Memory B cell (primary cell): ENCODE measurements at places on chromosomes 3 and 15.

GRCh38 chr15:85331655-85332285 is 48.6 kb upstream of the AKAP13 start:
- DNase-seq = no peak

GRCh38 chr15:89847101-89847500 is 32.4 kb upstream of the ANPEP start:
- DNase-seq = no peak

GRCh38 chr3:171783086-171783485 is 27.2 kb downstream of the PLD1 start:
- no peak for DNase-seq

GRCh38 chr3:147493666-147494065 is 84.5 kb downstream of the ZIC1 start:
- DNase-seq = no peak

DNA sequence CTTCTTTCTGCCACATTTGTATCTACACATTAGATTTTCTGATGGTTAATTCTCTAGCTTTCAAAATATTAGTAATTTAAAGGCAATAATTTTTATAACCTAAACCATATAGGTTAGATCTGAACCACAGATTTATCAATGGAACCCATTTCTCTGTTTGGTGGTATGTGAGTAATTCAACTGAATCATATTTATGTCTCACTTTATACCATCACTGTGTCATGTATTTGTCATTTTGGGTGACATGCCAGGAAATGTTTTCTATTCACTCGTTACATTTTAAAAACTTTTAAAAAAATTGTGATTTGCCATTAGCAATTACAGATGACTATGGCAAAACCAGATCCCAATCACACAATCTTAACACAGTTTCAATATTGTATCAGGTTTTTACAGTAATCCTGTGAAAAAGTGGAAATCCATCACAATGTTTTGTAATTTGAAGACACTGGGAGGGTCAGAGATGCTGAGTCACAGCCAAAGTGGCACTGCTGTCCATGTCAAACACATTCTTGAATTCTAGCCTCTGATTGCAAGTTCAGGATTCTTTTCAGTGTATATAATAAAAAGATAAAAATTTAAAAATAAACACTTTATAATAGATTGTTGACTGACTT is 356.0 kb upstream of the RBMS3 start:
- DNase-seq = no peak

- peak; percentile 67 for DNase-seq
Measured at GRCh38 chr3:70120357-70120966, 120.9 kb downstream of the SAMMSON start.

GRCh38 chr3:2915826-2916225 is 194.3 kb downstream of the IL5RA start:
- DNase-seq = no peak

DNA sequence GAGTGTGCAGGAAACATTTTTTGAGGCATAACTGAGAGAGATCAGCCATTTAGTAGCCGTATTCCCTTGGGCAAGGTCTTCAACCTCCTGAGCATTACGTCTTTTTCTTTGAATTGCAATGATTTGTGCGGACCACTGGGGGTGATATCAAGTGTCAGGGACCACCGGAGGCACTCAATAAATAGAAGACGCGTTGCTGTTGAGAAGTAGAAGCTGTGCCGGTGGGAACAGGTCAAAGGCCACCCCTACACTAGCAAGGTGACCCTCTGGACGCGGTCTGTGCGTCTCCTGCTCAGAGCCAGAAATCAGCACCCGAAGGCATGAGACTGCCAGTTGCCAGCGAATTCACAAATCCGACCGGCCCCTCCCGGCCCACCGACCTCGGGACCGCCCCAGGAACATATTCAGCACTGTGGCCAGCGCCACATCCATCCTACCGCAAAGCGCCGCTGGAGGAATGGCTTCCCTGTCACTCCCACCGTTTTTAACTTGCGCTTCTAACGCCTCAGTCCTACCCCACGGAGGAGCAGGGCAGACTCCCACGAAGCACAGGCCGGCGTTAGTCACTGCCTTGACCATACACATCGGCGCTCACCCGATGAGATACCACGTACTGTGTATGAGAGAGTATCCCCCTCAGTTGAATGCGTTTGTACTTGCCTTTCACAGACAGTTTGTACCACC is 1.4 kb upstream of the GHSR start:
- DNase-seq = no peak

- DNase-seq = no peak
Measured at GRCh38 chr3:172616031-172616461, 92.8 kb upstream of the TNFSF10 start.

- no peak for DNase-seq
Measured at GRCh38 chr3:160170409-160171370, 54.5 kb upstream of the C3orf80 start.

DNA sequence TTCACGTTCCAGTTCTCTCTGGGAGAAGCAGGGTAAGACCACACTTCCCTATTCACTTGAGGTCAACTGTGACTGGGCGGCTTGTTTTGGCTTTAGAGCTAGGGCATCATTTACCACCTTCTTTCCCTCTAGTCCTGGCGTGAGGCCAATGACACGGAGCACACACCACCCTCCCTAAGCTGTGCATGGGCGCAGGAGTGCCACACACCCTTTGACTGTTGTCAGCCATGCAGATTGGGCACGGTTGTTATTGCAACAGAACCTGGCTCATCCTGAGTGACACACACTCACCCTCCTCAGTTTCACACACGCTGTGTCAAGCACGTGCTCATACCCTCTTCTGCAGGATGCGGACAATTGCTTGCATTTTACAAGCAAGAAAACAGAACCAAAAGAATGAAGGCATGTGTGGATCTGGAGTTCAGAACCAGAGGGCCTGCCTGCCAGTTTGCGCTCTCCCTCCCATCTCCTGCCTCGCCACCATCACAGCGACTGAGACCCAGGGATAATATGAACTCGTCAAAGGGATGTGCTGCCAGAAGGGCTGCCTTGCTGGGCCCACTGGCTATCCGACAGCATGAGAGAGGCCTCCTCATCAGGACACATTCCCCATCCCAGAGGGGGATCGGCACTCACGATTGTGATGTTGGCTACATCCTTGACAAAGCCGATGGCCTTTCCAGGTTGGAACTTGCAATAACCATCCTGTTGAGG is 17.6 kb downstream of the CTSH start:
- no peak for DNase-seq

GRCh38 chr3:120449701-120450599 is 842 bp downstream of the FSTL1 start:
- DNase-seq = no peak

- no peak for DNase-seq
Measured at GRCh38 chr3:36298188-36298587, 82.1 kb upstream of the STAC start.

DNA sequence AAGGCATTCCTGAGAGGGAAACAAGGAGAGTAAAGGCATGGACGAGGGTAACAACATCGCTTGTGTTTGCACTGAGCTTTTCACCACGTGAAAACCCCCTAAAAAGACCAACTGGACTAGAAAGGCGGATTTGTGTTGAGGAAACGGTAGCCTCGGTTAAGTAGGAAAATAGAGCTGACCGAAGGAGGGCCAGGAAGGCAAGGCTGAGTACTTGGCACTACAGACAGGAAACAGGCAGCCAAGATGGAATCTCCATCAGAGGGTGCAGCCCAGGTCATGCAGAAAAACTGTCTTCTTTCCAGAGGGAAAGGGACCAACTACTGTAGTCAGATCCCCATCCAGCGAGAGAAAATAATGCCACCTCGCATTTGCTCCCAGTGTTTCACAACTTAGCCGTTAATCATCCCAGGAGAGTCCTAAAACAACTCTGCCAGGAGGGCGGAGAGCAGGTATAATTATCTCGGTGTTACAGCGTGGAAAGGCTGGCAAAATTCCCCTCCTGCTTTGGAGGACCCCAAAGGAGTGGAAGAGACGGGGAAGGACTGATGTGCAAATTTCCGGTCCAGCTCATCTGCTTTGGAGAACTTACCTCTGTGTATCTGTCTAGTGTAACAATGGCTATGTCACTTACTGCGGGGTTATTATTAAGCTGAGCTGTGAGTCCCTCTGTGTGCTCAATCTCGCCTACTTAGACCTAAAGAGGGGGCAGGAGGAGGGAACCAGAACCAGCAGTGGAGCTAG is 77.2 kb downstream of the MYO1E start:
- DNase-seq = no peak

- DNase-seq = no peak
Measured at GRCh38 chr3:196423044-196423781, 9.0 kb downstream of the UBXN7 start.

DNA sequence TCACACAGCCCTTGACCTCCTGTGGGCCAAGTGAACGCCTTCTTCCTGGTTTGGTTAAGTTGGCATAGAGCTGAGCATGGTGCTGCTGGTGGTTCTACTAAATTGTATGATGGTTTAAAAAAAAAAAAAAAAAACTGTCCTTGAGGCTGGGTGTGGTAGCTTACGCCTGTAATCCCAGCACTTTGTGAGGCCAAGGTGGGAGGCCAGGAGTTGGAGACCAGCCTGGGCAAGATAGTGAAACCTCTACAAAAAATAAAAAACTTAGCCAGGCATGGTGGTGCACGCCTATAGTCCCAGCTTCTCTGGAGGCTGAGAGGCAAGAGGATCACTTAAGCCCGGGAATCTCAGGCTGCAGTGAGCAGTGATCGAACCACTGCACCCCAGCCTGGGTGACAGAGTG is 58.9 kb upstream of the FLNB start:
- no peak for DNase-seq

- DNase-seq = no peak
Measured at GRCh38 chr3:56101576-56101975, 366.7 kb downstream of the ERC2 start.

DNA sequence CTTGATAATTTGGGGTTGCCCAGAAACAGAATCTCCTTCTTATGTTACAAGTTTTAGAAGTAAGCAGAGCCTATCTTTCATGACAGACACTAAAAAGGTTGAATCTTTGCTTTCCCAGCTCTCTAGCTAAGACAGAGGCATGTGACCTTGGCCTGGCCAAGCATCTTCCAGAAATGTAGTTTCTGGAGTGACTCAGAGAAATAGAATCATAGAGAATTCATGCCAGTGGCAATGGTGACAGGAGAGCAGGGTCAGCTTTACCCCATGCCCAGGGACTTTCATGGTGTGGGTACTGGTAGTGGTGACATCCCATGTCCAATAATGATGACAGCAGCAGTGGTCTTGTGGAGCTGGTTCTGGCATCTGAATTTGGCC is 4.0 kb upstream of the PARP6 start:
- DNase-seq = no peak

GRCh38 chr15:60937278-60937677 is 291.8 kb downstream of the RORA start:
- DNase-seq = no peak

DNA sequence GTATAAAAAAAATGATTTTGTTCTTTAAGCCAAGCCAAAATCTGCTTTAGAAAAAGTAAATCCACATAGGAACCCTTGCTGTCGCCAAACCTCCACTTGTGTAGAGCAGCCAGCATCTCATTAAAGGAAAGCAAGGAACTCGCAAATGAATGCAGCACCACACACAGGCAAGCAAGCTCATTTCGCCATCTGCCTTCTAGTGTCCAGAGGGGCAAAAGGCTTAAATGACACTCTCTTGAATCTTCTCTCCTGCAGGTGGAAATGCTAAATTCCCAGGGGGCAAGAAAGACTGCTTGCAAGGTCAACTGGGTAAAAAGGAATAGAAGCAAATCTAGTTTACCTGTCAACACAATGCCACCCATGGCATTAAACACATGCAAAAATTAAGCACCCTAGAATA is 2.4 kb downstream of the MB21D2 start:
- no peak for DNase-seq

- DNase-seq = no peak
Measured at GRCh38 chr3:110708156-110708555, 363.5 kb upstream of the NECTIN3 start.

DNA sequence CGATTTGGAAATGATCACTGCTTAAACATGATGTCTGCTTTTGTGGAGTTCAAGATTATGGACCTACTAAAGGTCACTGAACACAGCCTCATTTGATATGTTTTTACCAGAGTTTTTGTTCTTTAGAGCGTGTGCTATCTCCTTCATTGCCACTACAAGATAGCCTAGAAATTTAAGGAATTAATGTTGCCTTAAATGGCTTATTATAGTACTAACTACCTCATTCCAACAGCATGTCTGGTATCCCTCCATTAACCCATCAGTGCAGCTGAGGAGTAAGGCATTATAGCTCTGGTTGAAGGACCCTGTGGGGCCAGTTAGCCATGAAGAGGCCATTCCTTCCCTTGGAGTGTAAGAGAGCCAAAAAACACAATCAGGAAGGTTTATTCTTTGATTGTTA is 2.3 kb upstream of the FAM43A start:
- DNase-seq = no peak

- DNase-seq = no peak
Measured at GRCh38 chr15:62739082-62739481, 303.5 kb upstream of the TPM1 start.

DNA sequence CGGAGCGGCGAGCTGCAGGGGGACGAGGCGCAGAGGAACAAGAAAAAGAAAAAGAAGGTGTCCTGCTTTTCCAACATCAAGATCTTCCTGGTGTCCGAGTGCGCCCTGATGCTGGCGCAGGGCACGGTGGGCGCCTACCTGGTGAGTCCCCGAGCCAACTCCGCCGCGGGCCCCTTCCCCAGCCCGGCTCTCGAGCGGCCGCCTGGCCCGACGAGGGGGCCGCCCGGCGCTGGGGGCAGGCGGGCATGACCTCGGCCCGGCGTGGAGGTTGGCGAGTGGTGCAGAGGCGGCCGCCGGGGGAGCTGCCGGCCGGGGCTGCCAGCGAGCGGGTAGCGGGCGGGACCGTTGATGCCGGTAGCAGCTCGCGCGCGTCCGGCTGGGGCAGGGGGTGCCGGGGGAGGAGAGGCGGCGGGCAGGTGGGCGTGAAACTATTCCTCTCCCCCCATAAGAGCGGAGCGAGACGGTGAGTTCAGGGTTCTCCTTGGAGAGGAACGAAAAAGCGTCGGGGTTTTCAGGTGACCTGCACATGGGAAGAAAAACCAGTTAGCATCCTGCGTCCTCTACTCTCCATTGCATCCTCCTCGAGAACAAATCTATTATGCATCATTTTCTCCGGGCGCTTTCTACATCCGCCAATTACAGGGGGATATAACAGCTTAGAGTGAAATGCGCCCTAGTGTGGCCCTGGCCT is 585 bp downstream of the SLCO3A1 start:
- DNase-seq = no peak
